ENCODE measurements at places on chromosomes 2 and 18.

DNA sequence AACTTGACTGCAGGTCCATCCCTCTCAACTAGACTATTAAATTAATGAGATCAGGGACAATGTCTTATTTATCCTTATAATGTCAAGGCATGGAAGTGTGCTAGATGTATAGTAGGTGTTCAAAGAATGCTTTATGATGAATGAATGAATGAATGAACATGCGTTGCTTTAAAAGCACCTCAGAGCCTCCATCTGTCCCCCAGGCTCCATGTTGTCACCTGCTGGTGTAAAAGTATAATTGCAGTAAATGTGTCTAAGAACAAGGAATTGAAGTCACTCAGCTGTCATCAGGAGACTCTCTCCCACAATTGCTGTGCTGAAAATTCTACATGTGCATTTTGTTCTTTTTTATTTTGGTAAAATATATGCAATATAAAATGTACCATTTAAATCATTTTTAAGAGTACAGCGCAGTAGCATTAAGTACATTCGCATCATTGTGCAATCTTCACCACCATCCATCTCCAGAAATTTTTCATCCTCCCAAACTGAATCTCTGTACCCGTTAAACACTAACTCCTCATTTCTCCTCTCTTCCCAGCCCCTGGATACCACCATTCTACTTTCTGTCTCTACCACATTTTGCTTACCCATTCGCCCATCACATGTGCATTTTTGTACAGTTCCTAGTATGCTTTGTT lies 52.6 kb downstream of the GNAL start:
- no peak for DNase-seq

GRCh38 chr2:201363857-201364560 lies 6.9 kb upstream of the FLACC1 start:
- DNase-seq = no peak

- DNase-seq = no peak
Measured at GRCh38 chr2:168999668-169000213, 31.4 kb downstream of the ABCB11 start.

GRCh38 chr2:105510761-105511528 lies 112.1 kb upstream of the FHL2 start:
- no peak for DNase-seq

DNA sequence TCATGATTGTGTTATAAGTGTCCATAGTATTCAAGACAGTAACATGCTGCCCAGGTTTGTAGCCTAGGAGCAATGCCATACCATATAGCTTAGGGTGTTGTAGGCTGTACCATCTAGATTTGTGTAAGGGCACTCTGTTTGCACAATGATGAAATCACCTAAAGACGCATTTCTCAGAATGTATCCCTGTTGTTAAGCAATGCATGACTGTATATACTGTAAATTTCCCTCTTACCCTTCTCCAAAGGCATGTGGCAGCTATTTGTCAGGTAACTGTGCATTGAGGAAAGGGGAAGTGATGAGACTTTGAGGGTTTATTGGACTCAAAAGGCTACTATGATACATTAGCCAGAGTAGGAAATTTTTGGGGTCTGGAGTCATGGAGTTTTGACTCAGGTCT lies 180.8 kb downstream of the VAPA start:
- DNase-seq = no peak

DNA sequence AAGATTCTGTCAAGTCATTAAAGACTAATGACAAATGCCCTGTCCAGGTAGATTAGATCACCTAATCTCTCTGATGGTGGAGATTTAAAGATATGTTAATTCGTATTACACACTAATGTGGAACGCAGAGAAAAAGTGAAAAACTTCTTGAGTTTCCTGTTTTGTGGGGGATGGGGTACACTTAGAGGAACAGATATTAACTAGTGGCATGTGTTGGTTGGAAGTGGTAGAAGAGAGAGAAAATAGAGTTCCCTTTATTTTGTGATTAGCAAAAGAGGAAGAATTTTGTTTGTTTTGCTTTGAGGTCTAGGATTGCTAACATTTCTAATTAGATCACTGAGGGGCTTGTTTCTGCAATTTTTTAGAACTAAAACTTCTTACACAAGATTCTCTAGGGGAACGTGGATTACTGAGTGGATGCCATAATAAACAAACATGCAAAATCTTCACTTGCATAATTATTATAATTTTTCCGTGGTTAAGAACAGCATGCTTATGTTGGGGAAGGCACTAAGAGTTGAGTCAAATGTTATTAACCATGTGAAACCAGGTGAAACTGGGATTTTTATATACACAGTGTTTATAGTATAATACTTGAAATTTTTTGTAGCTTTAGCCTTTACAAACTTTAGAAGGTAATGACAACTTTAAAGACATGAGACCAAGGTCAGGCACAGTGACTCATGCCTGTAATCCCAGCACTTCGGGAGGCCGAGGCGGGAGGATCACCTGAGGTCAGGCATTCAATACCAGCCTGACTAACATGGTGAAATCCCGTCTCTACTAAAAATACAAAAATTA lies 97.4 kb upstream of the STK17B start:
- no peak for DNase-seq

DNA sequence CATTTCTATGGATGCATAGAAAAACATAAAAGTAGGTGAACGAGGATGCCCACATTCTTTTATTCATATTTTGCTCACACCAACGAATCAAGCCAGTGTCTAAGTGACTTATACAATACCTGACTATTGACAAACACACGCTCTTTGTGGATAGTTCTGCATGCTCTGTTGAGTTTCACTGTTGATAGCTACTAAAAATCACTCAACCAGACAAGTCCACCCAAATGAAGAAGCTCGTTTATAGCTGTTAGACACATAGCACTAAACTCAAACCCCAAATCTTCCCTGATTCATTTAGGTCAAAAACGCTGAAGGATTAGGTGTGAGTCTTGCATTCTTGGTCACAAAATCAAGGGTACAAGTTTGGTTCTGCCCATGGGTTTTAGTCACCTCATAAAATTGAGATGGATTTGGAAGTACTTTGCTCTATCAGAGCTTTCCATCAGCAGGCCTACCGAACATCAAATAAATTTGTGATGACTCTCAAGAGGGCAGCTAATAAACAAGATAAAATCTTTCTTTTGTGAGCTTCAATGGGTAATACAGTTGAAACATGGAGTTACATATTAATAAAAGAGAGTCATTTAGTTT lies 92.7 kb upstream of the ETAA1 start:
- no peak for DNase-seq
